ENCODE measurements at places on chromosomes 12 and 14. TPM values are rescaled to one million over a fixed set of nuclear protein-coding genes. Genes with fewer than 3 reads are reported as not detected.

ENDOU gene
- total RNA-seq, result not detected

APOF gene
- total RNA-seq, result not detected

PRPH gene
- total RNA-seq, result under 0.01 TPM

MIP gene
- total RNA-seq, result 0.19 TPM

TULP3 gene
- total RNA-seq, result 16.9 TPM

CLEC4C gene
- not detected for total RNA-seq

PAPLN gene
- 6.5 TPM for total RNA-seq

LUM gene
- 191 TPM for total RNA-seq

SMCO2 gene
- not detected for total RNA-seq

NFE2 gene
- total RNA-seq, result not detected

GALNT6 gene
- total RNA-seq, result 3.4 TPM

TMEM179 gene
- 0.28 TPM for total RNA-seq

TSPAN8 gene
- total RNA-seq, result 15.2 TPM

ACOT6 gene
- not detected for total RNA-seq

RAD9B gene
- 0.58 TPM for total RNA-seq

PLEKHD1 gene
- total RNA-seq, result not detected

RBM23 gene
- total RNA-seq, result 53.1 TPM

RNU4-1 gene
- under 0.01 TPM for total RNA-seq

CCDC175 gene
- not detected for total RNA-seq

RHOJ gene
- 2.8 TPM for total RNA-seq

SOAT2 gene
- total RNA-seq, result not detected

ANO2 gene
- 0.19 TPM for total RNA-seq

SIX6 gene
- not detected for total RNA-seq

WNT1 gene
- total RNA-seq, result not detected

RECQL gene
- total RNA-seq, result 85.1 TPM

TAS2R8 gene
- not detected for total RNA-seq

CAPS2 gene
- 7.0 TPM for total RNA-seq

VRK1 gene
- 67.7 TPM for total RNA-seq

LBHD2 gene
- total RNA-seq, result not detected

KITLG gene
- total RNA-seq, result 51.6 TPM

GLIPR1L1 gene
- not detected for total RNA-seq

CFAP73 gene
- total RNA-seq, result not detected

STAB2 gene
- under 0.01 TPM for total RNA-seq

PLEKHG7 gene
- total RNA-seq, result not detected

MYF5 gene
- not detected for total RNA-seq

KRT6C gene
- total RNA-seq, result not detected

TBC1D30 gene
- 0.85 TPM for total RNA-seq

KLHDC1 gene
- 1.9 TPM for total RNA-seq

CCND2 gene
- 12.8 TPM for total RNA-seq

AKAP6 gene
- total RNA-seq, result 4.0 TPM

ACTN1 gene
- 443 TPM for total RNA-seq

FICD gene
- 16.6 TPM for total RNA-seq

LRFN5 gene
- total RNA-seq, result 0.19 TPM

KRT82 gene
- total RNA-seq, result not detected

HSP90B1 gene
- 1,591 TPM for total RNA-seq

GUCY2C gene
- total RNA-seq, result not detected

DAO gene
- not detected for total RNA-seq

CLEC9A gene
- not detected for total RNA-seq

ABCB9 gene
- 13.8 TPM for total RNA-seq

YBX3 gene
- 64.5 TPM for total RNA-seq

KERA gene
- total RNA-seq, result not detected

PPP1R1A gene
- not detected for total RNA-seq

LMO3 gene
- 0.56 TPM for total RNA-seq

All from regular cardiac myocyte (primary cell).